ENCODE measurements at places on chromosomes 7 and 10.

GRCh38 chr7:66837007-66837406 is 84.0 kb upstream of the TMEM248 start:
- DNase-seq, result no peak

GRCh38 chr7:120991161-120991560 is 2.6 kb downstream of the CPED1 start:
- DNase-seq, result no peak

- DNase-seq, result no peak
These were observed 38.3 kb upstream of the SRGN start for GRCh38 chr10:69049566-69049961.

DNA sequence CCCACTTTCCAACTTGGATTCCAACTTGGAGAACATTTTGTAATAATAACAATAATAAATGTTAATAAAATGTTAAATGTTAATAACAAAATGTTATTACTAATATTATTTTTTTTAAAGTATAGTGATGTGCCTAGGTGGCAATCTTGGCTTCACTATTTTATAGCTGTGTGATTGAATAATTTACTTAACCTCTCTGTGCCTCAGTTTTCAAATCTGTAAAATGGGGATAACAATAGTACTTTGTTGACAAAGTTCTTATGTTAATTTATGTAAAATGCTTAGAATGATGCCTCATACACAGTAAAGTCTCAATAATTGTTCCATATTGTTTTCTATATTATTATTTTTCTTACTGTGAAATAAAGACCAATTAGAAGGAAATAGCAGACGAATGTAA is 23.3 kb upstream of the TMEM26 start:
- DNase-seq, result no peak

GRCh38 chr10:111199587-111199986 is 122.8 kb downstream of the ADRA2A start:
- no peak for DNase-seq

DNA sequence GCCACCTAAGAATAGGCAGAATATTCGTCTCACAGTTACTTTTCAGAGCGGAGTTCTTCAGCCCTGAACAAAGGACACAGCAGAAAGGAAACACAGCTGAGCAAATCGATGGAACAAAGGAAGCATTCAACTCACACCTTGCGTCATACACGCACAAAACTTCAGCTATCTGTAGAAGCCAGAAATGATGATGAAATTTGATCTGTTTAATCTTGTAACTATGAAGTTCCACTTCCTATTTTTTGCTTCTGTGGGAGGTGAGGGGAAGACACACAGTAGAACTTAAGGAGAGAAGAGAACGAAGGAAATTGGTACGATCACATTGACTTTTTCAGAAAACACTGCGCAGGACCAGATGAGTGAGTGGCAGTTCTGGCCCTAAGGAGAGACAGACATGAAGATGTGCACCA is 26.2 kb downstream of the FAM171A1 start:
- no peak for DNase-seq

DNA sequence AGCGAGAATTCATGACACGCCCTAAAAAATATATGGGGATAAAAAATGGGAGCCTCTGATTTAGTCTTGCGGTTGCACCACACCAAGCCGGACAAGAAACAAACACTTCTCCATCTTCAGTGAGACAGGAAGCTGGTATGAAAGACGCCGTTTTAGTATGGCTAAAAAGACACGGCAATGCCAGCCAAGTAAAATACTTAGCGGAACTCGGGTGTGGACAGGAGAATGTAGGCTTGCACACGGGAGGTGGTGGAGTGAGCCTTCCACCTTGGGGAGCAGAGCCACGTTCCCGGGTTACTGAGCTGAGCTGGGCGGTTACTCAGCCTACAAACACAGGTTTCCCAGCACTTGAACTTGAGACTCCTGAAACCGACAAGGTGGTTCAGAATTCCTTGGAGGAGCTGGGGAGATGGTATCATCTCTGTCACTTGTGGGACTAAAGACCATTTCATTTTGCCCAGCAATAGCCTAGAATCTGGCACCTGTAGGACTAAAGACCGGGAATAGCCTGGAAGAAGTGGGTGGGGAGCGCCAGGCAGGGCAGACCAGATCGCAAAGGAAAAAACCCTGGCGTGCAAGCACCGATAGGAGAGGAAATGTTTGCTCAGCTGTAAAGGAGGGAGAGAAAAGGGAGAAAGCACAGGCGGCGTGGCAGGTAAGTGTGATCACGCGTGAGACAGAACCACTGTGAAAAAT is 34.8 kb upstream of the SEPHS1 start:
- DNase-seq, result no peak
